Neural progenitor cell (in vitro differentiated cells): ENCODE measurements at places on chromosomes 6 and 20.

GRCh38 chr20:62354031-62354808 lies 12.9 kb downstream of the LAMA5 start:
- DNase-seq, result no peak

DNA sequence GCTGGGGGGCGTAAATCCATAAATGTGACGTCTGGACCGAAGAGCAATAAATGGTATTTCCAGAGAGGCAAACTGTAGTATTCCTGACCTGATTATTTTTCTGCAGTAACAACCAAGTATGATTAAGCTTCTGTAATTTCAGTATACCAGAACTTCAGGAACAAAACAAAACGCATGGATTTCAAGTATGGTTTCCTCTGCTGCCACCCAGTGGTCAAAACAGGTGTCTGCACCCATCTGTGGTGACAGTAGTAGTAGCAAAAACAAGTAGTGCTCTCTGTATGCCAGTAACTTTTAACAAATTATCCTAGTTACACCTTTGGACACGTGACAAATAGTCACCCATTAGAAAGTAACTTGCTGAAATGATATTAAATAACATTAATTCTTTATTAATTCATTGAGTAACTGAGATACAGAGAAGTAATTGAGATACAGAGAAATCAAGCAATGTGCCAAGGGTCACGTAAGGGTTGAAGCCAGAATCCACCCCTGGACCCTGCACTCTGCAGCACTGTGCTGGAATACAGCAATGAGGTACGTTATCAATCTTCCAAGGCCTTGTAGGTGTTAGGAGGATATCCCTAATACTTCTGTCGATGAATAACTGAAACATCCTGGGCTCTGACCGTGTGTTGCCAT lies 7.9 kb downstream of the CALHM4 start:
- DNase-seq, result peak; percentile 71

- DNase-seq, result peak; percentile 61
These were observed 157.4 kb upstream of the LAMA2 start for GRCh38 chr6:128725271-128726233.

- DNase-seq, result peak; percentile 60
These were observed 108.9 kb downstream of the VEGFA start for GRCh38 chr6:43878823-43879495.

GRCh38 chr6:79778816-79779215 lies 147.7 kb downstream of the SH3BGRL2 start:
- no peak for DNase-seq
